T-helper 22 cell (primary cell): ENCODE measurements at places on chromosomes 2 and 18.

DNA sequence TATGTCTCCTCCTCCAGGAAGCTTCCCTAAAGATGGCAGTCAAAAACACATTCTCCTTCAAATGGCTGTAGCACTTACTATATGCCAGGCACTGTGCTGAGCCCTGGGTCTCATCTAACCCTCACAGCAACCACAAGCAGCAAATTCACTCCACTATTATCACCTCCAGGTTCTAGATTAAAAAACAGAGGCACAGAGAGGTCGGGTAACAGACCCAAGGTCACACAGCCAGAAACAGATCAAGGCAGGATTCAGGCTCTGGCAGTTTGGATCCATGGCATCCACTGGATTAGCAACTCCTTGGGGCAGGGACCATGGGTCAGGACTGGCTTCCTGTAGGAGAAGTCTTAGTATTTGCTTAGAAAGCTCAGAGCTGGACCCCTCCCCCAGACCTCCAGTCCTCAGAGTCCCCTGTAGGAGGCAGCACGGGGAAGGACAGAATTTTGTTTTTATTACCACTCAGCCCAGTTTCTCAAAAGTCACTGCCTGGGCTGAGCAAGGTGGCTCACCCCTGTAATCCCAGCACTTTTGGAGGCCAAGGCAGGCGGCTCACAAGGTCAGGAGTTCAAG lies 34.4 kb downstream of the ZFP36L2 start:
- no peak for DNase-seq

DNA sequence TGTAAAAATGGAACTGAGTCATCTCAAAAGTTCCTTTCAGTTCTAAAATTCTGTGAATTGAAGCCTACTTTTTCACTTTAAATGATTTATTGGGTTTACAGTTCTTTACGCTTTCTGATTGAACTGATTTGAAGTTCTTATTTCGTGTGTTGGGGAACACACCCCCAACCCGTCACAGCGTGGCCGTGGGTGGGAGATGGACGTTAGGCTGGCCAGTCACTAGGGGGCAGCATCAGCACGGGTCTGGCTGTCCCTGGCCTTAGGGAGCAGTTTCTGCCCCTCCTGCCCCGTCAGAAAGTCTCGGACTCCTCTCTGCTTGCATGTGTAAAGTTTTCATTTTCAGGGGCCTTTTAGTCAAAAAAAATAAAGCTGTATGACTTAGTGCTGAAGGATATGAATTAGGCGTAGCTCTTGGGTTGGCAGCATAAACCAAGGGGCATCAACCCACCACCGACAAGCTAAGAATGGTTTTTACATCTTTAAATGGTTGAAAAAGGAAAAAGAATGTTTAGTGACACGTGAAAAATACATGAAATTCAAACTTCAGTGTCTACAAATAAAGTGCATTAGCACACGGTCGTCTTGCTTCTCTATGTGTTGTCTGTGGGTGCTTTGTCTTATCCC lies 63.4 kb downstream of the ZCCHC2 start:
- DNase-seq, result no peak

GRCh38 chr18:11760498-11761167 lies 71.6 kb downstream of the GNAL start:
- no peak for DNase-seq

DNA sequence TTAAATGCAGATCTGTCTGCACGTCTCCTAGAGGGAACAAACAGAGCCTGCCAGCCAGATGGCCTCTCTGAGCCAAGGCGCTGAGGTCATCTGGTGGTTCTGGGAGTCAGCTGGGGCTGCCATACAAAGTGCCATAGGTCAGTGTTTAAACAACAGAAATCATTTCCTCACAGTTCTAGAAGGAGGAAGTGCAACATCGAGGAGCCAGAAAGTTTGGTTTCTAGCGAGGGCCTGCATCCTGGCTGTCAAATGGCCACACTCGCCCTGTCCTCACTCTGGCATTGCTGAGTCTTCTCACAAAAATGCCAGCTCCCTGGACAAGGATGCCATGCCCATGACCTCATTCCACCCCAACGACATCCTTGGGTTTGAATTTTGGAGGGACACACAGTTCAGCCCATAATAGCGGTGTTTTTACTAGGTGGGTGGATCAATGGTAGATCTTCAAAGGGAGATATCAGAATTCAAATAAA lies 59.6 kb downstream of the MYT1L start:
- DNase-seq, result no peak

GRCh38 chr2:62007555-62007954 lies 102.1 kb downstream of the COMMD1 start:
- no peak for DNase-seq

GRCh38 chr2:138026111-138027020 lies 62.1 kb downstream of the HNMT start:
- no peak for DNase-seq

- DNase-seq, result no peak
These were observed 15.9 kb downstream of the FAM171B start for GRCh38 chr2:186709529-186710450.

- no peak for DNase-seq
These were observed 141.7 kb downstream of the RBM43 start for GRCh38 chr2:151120011-151120410.
